Activated CD4-positive, alpha-beta T cell treated with anti-CD3 and anti-CD28 coated beads, Interleukin-2, amount 10 ng/mL, durations not matched to agents 7 days and 5 days (primary cell): ENCODE measurements at places on chromosomes 7 and 10. TPM values are rescaled to one million over a fixed set of nuclear protein-coding genes. Genes with fewer than 3 reads are reported as not detected.

SLC39A12 gene
- not detected for total RNA-seq

VCL gene
- 75.5 TPM for total RNA-seq

NME8 gene
- not detected for total RNA-seq

NRCAM gene
- 0.12 TPM for total RNA-seq

DNA sequence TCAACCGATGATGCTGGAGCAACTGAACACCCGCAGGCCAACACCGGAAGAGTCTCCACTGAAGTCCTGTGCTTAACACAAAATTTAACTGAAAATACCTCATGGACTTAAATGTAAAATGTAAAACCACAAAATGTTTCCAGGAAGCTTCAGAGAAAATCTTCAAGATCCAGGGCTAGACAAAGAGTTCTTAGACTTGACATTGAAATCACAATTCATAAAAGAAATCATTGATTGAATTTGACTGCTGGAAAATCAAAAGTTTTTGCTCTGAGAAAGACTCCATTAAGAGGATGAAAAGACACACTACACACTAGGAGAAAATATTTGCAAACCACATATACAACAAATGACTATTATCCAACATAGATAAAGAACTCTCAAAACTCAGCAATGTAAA lies 234.7 kb upstream of the PPP2R2D start:
- no peaks in the 10 kb centered on the region for H3K4me1 ChIP-seq
- H3K27me3 ChIP-seq, result no peaks in the 10 kb centered on the region
- H3K27ac ChIP-seq, result no peak overlapping the region
- H3K4me3 ChIP-seq, result no peak overlapping the region
- no peaks in the 10 kb centered on the region for H3K36me3 ChIP-seq
- no peak for DNase-seq

DNA sequence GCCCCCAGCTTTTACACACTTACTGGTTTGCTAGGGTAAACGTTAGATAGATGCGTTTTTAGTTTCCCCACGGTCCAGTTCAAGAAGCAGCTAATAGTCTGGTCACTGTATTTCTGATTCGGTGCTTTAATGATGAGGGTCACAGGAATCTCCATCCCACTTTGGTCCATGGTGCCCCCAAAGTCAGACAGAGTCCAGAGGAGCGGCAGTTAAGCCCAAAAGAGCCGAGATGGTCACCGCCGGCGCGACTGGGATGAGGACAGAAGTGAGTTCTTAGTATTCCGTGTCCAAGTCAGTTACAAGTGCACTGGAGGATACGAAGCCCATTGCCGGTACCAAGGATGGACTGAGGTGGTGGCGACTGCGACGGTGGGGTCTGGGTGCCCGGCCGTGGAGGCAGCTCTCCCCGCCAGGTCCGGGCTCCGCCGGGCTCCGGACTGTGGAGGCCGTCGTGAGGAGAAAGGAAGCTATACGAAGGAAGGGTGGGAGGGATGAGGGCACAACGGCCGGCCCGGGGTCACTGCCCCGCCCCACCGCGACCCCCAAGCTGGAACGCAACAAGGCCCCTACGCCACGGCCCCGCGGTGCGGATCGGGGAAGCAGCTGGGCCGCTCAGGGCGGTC lies 663 bp downstream of the HERPUD2 start:
- no peaks in the 10 kb centered on the region for H3K27me3 ChIP-seq
- peaks cover 48% of the 10 kb centered on the region for H3K4me1 ChIP-seq
- DNase-seq, result no peak

- peaks cover 8% of the 10 kb centered on the region for H3K4me1 ChIP-seq
- peaks cover 71% of the 10 kb centered on the region for H3K27me3 ChIP-seq
- no peaks in the 10 kb centered on the region for H3K36me3 ChIP-seq
- H3K4me3 ChIP-seq, result peak overlapping the region; percentile 5
Measured at GRCh38 chr7:30681331-30681797, 892 bp downstream of the CRHR2 start.

DNA sequence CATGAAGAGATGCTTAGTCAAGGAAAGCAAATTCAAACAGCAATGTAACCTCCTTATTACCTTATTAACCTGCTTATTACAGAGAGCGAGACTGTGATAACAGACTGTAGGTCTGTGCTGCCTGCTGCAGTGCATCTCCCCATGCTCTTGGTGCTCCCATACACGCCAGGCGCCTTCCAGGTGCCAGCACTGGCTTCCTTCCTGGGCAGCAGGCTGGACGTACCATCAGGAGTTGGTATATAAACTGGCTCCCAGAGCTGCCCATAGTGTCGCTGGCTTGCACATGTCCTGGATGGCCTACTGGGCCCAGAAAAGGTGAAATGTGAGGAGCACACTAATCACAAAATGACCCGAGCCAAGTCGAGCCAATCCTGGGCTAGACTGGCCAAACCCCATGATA lies 13.5 kb downstream of the ATP6V0E2 start:
- H3K36me3 ChIP-seq, result peaks cover 9% of the 10 kb centered on the region
- no peak for DNase-seq
- H3K4me3 ChIP-seq, result no peak overlapping the region
- no peak overlapping the region for H3K27ac ChIP-seq
- H3K4me1 ChIP-seq, result peaks cover 14% of the 10 kb centered on the region

- H3K4me1 ChIP-seq, result peaks cover 5% of the 10 kb centered on the region
- no peak overlapping the region for H3K27ac ChIP-seq
- no peak for DNase-seq
- H3K36me3 ChIP-seq, result peaks cover 12% of the 10 kb centered on the region
Measured at GRCh38 chr10:35506741-35507140, 98.4 kb upstream of the GJD4 start.

- peaks cover 5% of the 10 kb centered on the region for H3K27me3 ChIP-seq
- no peak overlapping the region for H3K27ac ChIP-seq
- H3K36me3 ChIP-seq, result no peaks in the 10 kb centered on the region
- DNase-seq, result no peak
- H3K4me1 ChIP-seq, result no peaks in the 10 kb centered on the region
Measured at GRCh38 chr7:31076051-31076450, 23.9 kb downstream of the ADCYAP1R1 start.

DNA sequence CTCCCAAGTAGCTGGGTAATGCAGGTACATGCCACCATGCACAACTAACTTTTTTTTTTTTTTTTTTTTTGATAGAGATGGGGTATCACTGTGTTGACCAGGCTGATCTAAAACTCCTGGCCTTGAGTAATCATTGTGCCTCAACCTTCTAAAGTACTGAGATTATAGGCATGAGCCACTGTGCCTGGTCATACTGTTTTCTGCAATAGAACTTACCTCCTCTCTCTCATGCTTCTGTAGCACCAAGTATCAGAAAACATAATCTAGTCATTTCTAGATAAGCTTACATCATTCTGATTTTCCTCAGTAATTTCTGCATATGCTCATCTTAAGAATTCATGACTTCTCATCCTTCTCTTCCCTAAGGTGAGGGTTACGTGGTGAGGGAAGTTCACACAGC lies 210.0 kb downstream of the IMMP2L start:
- no peak overlapping the region for H3K27ac ChIP-seq
- no peak for DNase-seq
- H3K36me3 ChIP-seq, result no peaks in the 10 kb centered on the region
- no peaks in the 10 kb centered on the region for H3K27me3 ChIP-seq
- no peaks in the 10 kb centered on the region for H3K4me1 ChIP-seq

DNA sequence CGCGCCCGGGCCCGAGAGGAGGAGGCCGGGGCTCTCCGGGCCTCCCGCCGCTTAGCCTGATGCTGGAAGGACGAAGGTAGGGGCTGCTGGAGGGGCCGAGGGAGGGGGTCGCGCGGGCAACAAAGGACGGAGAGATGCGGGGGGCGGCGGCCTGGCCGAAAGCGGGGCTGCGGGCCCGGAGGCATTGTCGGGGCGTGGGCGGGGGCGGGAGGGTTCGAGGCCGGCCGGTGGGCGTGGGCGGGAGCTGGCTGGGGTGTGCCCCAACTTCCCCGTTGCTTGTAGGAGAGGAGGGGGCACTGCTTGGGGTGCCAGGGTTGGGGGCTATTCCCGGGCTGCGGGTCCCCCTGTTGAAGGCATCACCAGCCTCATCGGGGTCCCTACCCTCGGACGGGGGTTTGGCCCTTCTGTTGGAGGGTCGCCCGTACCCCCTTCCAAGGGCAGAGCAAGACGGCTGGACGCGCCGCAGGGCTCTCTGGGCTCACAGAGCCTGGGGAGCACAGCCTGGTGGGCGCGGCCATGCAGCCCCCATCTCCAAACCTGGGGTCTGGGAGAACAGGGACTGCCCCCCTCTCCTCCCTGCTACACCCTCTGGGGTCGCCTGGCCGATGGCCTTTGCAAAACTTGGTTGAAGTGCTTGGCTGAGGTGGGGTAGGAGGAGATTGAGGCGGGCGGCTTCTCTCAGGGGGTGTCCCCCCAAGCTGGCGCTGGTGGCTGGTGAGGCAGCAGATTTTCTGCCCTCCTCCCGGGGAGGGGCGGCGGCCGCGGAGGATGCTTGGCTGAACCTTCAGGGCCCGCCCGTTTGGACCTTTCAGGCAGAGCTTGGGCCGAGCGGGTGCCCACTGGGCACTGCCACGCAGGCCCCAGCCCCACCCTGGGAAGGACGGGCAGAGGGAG lies 699 bp downstream of the CLIP2 start:
- no peak overlapping the region for H3K4me3 ChIP-seq
- DNase-seq, result no peak
- H3K36me3 ChIP-seq, result no peaks in the 10 kb centered on the region
- H3K27ac ChIP-seq, result no peak overlapping the region
- peaks cover 21% of the 10 kb centered on the region for H3K4me1 ChIP-seq

- H3K4me1 ChIP-seq, result no peaks in the 10 kb centered on the region
- no peaks in the 10 kb centered on the region for H3K36me3 ChIP-seq
- no peaks in the 10 kb centered on the region for H3K27me3 ChIP-seq
Measured at GRCh38 chr7:120169996-120170783, 102.8 kb upstream of the KCND2 start.

- DNase-seq, result no peak
- no peak overlapping the region for H3K4me3 ChIP-seq
- no peaks in the 10 kb centered on the region for H3K4me1 ChIP-seq
- H3K27ac ChIP-seq, result no peak overlapping the region
- no peaks in the 10 kb centered on the region for H3K36me3 ChIP-seq
Measured at GRCh38 chr10:123494301-123494808, 171.8 kb upstream of the GPR26 start.

- H3K36me3 ChIP-seq, result no peaks in the 10 kb centered on the region
- no peak within 1 kb of the TSS for H3K27ac ChIP-seq
- peaks cover 59% of the 10 kb centered on the region for H3K27me3 ChIP-seq
- no peak within 1 kb of the TSS for H3K4me3 ChIP-seq
- peaks cover 3% of the 10 kb centered on the region for H3K4me1 ChIP-seq
- DNase-seq, result no peak
Measured at GRCh38 chr7:23246555-23246954, at the start of gene GPNMB. Gene GPNMB, plus strand, starts transcription at chr7:23246775. Its CDS starts 83 bp downstream, at chr7:23246858.

GRCh38 chr10:86709396-86710185 lies 41.3 kb downstream of the LDB3 start:
- H3K27ac ChIP-seq, result peak overlapping the region; percentile 97

- H3K36me3 ChIP-seq, result no peaks in the 10 kb centered on the region
- no peak overlapping the region for H3K4me3 ChIP-seq
- H3K27ac ChIP-seq, result no peak overlapping the region
- no peaks in the 10 kb centered on the region for H3K4me1 ChIP-seq
- DNase-seq, result no peak
Measured at GRCh38 chr10:127690176-127690835, 46.7 kb upstream of the FOXI2 start.

DNA sequence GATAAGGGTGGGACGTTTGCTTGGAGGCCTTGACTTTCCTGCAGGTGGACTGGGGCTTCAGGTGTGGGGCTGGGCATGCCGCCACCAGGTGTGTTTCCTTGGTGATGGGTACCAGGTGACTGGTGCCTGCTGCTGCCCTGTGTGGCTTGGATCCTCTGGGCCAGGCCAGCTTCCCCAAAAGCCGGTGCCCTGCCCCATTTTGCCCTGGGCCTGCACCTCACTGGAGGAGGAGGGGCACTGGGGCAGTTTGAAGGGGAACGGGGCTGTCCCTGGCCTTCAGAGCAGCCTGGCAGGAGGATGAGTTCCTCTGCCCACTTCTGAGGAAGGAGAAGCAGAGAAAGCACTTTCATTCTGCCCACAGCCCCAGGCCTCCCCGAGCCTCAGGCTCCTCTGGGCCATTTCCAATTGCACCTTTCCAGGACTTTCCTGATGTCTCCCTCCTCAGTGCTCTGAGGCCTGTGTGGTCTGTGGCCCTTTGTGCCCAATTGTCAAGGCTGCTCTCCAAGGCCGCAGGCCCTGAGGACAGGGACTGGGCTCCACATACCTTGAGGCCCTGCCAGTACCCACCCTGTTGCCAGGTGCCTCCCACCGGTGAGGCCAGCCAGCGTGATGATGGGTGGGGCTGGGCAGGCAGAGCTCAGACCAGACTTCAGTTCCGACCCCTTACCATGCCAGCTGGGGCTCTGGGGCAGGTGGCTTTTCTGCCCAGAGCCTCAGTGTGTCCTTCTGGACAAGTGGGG lies 25.3 kb upstream of the SMARCD3 start:
- H3K27me3 ChIP-seq, result peaks cover 14% of the 10 kb centered on the region
- H3K4me1 ChIP-seq, result peaks cover 23% of the 10 kb centered on the region
- no peaks in the 10 kb centered on the region for H3K36me3 ChIP-seq

DNA sequence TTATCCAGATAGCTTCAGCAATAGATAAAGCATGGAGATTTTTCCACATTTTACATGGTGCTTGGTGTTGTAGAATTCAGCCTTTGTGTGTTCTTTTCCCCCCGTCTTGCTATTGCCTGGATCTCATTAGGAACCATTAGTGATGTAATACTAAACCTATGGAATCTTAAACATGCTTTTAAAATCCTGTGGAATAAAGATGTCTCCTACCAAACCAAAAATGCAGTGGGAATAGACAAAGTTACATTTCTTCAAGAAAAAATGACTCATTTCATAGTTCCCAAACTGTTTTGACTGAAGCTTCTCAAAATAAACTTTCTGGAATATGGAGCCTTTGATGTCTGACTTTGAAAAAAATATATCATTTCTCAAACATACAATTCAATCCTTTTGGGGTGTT lies 44.0 kb downstream of the CALD1 start:
- no peaks in the 10 kb centered on the region for H3K27me3 ChIP-seq
- DNase-seq, result no peak
- H3K4me3 ChIP-seq, result no peak overlapping the region
- H3K27ac ChIP-seq, result no peak overlapping the region
- no peaks in the 10 kb centered on the region for H3K4me1 ChIP-seq
